ENCODE measurements at places on chromosomes 6 and 20.

- H3K4me1 ChIP-seq = peaks cover 13% of the 10 kb centered on the region
- no peak overlapping the region for H3K27ac ChIP-seq
- no peaks in the 10 kb centered on the region for H3K36me3 ChIP-seq
- H3K4me3 ChIP-seq = no peak overlapping the region
- peaks cover 10% of the 10 kb centered on the region for H3K27me3 ChIP-seq
- DNase-seq = no peak
Observed at GRCh38 chr20:36086767-36087166, 67.8 kb upstream of the EPB41L1 start.

DNA sequence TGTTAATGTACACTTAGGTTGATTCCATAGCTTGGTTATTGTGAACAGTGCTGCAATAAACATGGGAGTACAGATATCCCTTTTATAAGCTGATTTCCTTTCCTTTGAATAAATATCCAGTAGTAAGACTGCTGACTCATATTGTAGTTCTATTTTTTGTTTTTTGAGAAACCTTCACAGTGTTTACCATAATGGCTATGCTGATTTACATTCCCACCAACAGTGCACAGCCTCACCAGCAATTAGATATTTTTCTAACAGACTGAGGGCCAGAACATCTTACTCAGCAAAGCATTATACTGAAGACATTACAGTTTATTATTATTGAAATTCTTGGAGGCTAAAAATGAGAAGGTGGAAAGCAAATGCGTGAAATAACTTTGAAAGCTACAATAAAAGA lies 187.3 kb upstream of the HEY2 start:
- H3K4me3 ChIP-seq = no peak overlapping the region
- no peaks in the 10 kb centered on the region for H3K36me3 ChIP-seq
- H3K27me3 ChIP-seq = no peaks in the 10 kb centered on the region
- H3K27ac ChIP-seq = no peak overlapping the region
- no peak for DNase-seq
- no peaks in the 10 kb centered on the region for H3K4me1 ChIP-seq

DNA sequence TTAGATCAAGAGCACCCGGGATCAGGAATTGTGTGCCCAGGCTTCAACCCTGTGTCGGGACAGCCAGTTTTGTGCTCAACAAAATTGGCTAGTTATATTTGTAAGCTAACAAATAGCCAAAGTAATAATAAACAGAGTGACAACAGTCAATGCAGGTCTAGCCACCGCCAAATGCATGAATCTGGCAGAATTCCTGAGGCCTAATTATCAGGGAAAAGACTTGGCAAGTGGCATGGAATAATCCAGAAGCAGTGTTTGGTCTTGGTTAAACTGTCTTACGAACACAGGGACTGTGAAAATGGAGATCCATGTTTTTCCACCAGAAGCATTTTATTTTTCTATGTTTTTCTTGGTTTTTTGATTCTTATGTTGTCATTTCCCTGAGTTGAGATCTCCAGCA lies 268.8 kb downstream of the ZNF217 start:
- no peak for DNase-seq
- no peak overlapping the region for H3K27ac ChIP-seq
- H3K27me3 ChIP-seq = no peaks in the 10 kb centered on the region
- H3K36me3 ChIP-seq = no peaks in the 10 kb centered on the region

DNA sequence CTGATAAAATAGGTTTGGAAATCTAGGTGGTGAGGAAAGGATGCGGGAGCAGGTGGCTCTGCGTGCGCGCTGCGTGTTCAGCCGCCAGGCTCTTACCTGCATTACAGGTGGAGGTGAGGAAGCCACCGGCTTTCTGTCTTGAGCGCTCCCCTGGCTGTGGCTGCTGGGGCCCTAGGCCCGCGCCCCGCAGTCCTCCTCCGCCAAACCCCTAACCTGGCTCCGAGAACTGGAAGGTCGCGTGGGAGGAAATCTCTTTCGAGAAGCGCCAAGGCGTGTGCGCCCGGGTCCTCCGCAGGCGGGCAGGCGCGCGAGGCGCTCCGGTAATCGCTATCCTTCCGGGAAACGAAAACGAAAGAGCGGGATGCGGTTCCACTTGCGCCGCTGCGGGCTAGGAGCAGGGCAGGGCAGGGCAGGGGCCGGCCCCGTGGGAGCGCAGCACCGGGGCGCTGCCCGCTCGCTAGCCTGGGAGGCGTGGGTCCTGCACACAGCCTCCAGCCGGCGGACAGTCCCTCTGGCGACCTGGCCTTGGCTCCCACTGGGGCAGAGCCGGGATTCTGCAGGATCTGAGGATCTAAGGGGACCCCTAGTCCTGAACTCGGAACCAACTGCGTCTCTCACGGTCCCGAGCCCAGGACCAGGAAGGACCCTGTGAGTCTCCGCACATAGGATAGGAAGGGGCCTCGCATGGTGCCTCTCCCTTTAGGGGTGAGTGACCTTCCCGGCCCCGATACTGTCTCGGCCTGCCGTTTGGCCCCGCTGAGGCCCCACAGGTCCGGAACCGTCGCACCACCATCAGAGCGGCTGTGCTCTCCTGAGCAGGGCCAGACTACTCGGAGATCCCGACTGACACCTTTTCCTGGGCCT lies at the start of gene ETV7:
TSS of gene ETV7 (minus strand) at position 230 of the 864 bp plus-strand sequence. CDS start at position 102, 128 bp downstream.
- peak within 1 kb of the TSS; percentile 83 for H3K27ac ChIP-seq
- H3K4me1 ChIP-seq = peaks cover 12% of the 10 kb centered on the region
- peak; percentile 91 for DNase-seq
- H3K27me3 ChIP-seq = peaks cover 2% of the 10 kb centered on the region

DNA sequence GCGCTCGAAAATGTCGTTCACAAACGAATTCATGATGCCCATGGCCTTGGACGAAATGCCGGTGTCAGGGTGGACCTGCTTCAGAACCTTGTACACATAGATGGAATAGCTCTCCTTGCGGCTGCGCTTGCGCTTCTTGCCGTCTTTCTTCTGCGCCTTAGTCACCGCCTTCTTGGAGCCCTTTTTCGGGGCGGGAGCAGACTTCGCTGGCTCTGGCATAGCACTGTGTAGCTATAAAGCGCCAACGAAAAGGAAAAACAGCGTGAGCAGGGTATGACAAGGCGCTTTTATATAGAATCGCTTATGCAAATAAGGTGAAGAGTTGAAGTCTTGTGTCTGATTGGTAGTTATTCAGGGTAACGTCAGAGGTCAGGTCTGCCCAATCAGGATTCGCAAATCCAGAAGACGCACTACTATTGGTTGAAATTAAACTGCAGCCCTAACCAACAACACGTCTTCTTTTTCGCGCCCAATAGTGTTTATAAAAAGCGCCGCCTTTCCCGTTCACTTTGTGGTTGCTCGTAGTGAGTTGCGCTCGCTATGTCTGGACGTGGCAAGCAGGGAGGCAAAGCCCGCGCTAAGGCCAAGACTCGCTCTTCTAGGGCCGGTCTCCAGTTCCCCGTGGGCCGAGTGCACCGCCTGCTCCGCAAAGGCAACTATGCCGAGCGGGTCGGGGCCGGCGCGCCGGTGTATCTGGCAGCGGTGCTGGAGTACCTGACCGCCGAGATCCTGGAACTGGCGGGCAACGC lies 114.8 kb upstream of the PRSS16 start:
- H3K27ac ChIP-seq = peak overlapping the region; percentile 88
- no peaks in the 10 kb centered on the region for H3K36me3 ChIP-seq
- peak overlapping the region; percentile 74 for H3K4me3 ChIP-seq
- DNase-seq = peak; percentile 94

DNA sequence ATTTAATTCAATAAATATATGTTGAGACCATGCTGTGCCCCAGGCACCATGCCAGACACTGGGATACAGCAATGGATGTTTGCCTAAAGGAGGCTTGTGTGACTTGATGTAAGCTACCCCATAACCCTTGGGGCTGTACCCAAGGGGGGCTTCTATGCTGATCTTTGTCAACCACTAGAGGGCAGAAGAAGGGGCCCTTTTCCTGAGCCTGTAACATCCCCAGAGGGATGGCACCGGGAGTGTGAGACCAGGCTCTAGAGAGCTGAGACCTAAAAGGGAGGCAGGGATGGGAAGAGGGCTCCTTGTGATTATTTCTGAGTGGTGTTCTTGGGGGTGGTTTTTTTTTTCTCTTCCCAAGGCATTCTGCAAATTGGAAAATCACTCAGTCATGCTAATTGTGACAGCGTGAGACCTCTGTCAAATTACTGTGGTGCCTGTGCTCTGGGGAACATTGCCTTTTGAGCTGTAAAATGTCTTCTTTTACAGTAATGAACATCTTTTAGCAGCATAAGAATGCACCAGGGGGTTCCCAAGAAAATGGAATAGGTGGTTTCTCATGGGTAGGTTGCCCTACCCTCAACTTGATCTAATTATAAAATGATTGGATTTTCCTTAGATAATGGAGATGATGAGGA lies 138.7 kb upstream of the SLC24A3 start:
- H3K36me3 ChIP-seq = no peaks in the 10 kb centered on the region
- no peaks in the 10 kb centered on the region for H3K4me1 ChIP-seq
- H3K27ac ChIP-seq = no peak overlapping the region
- no peak for DNase-seq

DNA sequence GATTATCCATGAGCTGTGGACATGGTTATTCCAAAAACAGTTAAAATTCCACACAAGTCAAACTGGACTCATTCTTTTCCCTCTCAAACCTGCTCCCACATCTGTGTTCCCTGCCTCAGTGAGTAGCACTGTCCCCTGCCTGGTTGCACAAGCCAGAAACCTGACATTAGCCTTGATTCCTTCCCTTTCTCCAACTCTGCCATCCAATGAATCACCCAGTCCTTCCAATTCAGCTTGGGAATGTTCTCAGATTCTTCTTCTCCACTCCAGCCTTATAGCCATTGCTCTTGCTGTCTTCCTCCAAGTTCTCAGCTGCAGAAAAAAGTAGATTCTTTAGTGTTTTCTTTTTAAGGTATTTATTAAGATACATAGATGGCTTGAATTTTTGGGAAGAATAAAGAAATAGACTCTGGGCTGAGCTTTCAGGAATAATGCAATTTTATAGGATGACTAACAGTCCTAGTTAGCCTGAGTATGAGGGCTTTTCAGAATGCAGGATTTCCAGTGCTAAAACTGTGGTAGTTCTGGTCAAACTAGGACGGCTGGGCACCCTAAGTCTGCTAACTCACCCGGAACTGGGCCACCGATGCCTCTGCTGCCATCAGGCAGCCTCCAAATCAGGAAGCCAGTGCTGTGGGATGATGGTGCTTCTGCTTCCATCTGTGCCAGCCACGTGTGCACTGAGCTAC lies 18.2 kb upstream of the SASH1 start:
- peaks cover 29% of the 10 kb centered on the region for H3K4me1 ChIP-seq
- no peak overlapping the region for H3K4me3 ChIP-seq
- H3K36me3 ChIP-seq = no peaks in the 10 kb centered on the region
- H3K27ac ChIP-seq = peak overlapping the region; percentile 57
- no peaks in the 10 kb centered on the region for H3K27me3 ChIP-seq
- DNase-seq = peak; percentile 77

DNA sequence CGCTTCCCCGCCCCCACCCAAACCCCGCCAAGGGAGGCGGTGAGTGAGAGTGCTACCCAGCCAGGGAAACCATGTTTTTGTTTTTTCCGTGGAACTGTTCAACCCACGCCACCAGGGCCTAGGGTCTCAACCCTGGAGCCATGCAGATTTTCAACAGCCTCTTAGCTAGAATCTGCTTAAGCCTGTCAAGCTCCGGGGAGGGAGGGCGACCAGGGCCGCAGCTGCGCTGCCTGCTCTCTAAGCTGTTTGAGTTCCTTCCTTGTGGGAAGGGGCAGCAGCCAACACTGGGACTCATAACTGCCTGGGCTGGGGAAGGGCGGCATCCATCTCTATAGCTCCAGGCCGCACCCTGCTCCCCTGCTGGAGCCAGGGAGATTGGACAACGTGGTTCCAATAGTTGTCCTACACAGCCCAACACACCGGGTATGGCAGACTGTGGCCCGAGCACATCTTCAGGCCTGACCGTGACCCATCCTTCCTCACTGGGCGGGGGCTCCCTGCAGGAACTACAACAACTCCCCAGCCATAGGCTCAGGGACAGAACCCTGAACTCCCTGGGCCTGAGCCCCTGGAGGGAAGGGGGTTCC lies 1065.7 kb upstream of the MANEA start:
- H3K27me3 ChIP-seq = no peaks in the 10 kb centered on the region
- H3K36me3 ChIP-seq = no peaks in the 10 kb centered on the region
- H3K4me3 ChIP-seq = no peak overlapping the region

- H3K36me3 ChIP-seq = no peaks in the 10 kb centered on the region
- H3K4me3 ChIP-seq = peak overlapping the region; percentile 45
- H3K4me1 ChIP-seq = peaks cover 11% of the 10 kb centered on the region
- peak overlapping the region; percentile 49 for H3K27ac ChIP-seq
- H3K27me3 ChIP-seq = no peaks in the 10 kb centered on the region
Observed at GRCh38 chr20:50387996-50388332, 122.2 kb upstream of the PTPN1 start.

GRCh38 chr6:105322499-105323225 lies 80.2 kb downstream of the PREP start:
- no peak overlapping the region for H3K27ac ChIP-seq
- peaks cover 14% of the 10 kb centered on the region for H3K36me3 ChIP-seq
- H3K4me1 ChIP-seq = peaks cover 32% of the 10 kb centered on the region
- H3K4me3 ChIP-seq = no peak overlapping the region
- DNase-seq = no peak

- H3K4me3 ChIP-seq = peak overlapping the region; percentile 37
- H3K36me3 ChIP-seq = peaks cover 21% of the 10 kb centered on the region
- peaks cover 30% of the 10 kb centered on the region for H3K4me1 ChIP-seq
- DNase-seq = peak; percentile 97
- H3K27me3 ChIP-seq = no peaks in the 10 kb centered on the region
Observed at GRCh38 chr6:41917528-41917927, 3.4 kb downstream of the MED20 start.

DNA sequence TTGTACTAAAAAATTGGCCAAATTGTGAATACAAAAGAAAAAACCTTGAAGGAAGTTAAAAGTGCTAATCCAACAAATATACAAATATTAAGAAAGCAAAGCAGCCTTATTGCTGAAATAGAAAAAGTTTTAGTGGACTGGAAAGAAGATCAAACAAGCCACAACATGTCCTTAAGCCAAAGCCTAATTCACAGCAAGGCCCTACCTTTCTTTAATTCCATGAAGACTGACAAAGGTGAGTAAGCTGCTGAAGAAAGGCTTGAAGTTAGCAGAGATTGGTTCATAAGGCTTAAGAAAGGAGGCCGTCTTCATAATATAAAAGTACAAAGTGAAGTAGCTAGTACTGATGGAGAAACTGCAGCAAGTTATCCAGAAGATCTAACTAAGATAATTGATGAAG lies 53.5 kb downstream of the TINAG start:
- no peaks in the 10 kb centered on the region for H3K27me3 ChIP-seq
- peaks cover 3% of the 10 kb centered on the region for H3K4me1 ChIP-seq
- H3K4me3 ChIP-seq = no peak overlapping the region
- H3K36me3 ChIP-seq = no peaks in the 10 kb centered on the region
